NCI-H1092 treated with DMSO at 0.1 percent for 48 hours (cell line): ENCODE measurements at places on chromosomes 1 and 21.
A peak's percentile ranks its signal among the peaks of the same experiment; 100 is the strongest.

DNA sequence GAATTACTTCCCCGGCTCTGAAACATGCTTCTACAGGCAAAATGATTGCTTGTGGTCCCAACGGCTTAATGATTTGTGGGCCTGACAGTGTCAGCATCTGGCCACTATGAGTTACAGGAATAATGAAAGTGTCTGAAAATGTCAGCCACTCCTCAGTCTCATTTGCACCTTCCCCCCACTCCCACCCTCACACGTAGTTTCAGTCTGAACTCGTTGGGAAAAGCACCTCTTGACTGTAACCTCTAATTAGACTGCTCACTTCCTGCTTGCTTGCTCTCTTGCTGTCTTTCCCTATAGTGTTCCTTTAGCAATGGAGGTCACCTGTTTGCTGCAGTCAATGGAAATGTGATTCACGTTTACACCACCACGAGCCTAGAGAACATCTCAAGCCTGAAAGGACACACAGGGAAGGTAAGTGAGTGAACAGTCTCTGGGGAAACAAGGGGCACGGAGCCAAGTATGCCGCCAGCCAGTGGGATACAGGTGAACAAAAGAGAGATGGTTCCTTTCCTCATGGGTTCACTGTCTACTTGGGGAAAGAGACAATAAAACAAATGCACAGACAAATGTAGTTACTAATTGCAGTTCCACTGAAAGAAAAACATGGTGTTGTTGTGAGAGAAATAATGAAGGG lies 27.1 kb downstream of the CFAP57 start:
- DNase-seq = peak; percentile 50

DNA sequence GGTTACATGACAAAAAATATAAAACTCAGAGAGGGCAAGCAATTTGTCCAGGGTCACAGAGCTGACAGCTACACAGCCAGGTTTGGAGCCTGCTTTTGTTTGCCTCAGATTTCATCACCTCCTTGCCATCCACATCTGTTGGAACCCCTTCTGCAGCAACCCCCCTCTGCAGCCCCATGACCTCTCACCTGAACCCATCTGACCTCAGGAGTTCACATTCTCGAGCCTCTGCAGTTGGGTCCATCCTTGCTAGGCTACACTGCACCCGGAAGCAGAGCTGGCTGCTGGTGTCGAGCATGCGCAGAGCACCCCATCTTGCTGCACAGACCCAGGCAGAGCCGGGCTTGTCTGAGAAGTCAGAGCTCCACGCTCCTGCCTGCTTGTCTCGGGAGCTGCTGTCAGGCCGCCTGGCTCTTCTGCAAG lies 10.0 kb downstream of the C1QB start:
- no peak for DNase-seq

GRCh38 chr1:40607921-40608320 lies 57.6 kb downstream of the RIMS3 start:
- no peak for DNase-seq

- DNase-seq = no peak
These were observed 4.1 kb downstream of the DISC1 start for GRCh38 chr1:231630558-231631205.

DNA sequence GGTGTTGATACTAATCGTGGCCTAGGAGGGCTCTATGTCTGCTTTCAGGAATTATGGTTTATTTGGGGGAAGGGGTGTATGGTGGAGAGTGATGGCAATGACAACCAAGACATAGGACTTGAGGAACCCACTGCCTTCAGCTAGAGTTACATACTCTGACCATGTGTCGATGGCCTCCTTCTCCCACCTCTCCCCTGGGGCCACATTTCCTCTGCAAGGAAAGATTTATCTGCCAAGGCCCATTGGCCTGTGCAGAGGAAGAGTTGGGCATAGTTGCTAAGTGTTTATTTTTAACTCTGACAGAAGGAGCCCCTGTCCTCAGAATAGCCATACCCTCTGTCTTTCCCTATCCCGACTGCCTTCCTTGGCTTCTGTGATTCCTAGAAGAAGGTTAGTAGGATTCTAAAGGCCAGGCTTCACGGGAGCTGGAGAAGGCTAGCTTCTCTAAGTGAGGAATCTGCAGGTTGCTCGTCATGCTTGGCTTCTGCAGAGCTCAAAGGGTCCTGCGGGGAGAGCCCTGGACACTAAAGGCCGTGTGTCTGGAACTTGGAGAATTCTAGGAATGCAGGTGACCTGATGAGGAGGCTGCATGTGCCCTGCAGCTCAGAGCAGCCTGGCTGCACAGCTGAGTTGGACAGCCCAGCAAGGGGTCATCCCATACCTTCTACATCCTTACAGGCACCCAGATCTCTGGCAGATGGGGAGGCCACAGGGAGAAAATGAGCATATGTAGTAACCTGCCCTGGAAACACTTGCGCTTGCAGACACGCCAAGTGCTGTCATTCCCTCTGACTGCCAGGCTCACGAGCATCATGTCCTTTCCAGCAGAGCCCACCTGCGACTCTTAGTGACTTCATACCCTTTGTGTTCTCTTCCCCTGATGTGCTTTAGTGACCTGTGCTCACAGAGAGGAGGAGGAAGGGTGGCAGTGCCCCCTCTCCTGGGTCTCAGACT lies 9.7 kb downstream of the MAPKAPK2 start:
- DNase-seq = no peak

DNA sequence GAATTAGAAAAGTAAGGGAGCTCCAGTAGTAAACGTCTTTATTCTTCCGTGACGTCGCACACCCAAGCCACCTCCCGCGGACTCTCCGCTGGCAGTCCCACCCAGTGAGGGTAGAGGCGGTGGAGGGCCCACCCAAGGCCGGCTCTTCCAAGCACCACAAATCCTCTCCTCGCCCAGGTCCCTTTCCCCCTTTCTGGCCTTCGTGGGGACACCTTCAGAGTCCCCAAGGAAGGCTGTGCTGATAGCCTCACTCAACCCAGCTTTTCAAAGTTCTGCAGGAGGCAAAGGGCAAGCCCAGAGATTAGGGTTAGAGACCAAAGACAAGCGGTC lies 349 bp upstream of the GPN2 start:
- no peak for DNase-seq

- no peak for DNase-seq
These were observed 522.9 kb downstream of the KIF26B start for GRCh38 chr1:245677461-245678240.

- DNase-seq = no peak
These were observed 2.3 kb downstream of the GART start for GRCh38 chr21:33539616-33540015.

DNA sequence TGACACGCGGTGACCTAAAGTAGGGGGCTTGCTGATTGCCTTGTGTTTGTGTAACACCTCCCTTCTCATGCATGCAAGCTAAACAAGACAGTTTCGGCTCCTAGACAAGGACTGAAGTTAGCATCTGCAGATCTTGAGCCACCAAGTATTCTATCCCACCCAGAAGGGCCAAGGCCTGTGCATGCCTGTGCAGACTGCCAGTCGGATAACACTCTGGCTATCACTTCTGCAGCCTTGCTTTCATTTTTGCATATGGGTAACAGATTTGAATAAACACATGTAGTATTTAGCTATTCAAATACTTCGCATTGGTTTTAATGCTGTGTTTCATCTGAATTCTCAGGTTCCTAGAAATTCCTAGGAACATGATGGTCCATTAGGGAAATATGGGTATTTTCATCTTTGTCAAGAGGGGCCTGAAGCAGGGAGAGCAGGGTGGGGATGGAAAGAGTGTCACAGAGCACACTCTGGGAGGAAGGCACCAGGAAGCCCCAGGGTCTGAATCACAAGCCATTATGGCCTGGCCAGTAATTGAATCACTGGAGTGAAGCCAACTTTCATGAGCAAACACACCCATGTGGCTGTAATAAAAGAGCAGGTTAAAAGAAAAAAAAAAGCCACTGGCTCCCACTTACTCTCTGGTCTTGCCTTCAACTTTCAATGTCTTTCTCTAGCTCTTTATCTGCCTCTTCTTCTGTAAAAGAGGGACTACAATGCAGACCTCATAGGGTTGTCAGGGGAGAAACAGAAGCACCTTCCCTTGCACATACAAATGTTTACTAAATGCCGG lies 28.3 kb downstream of the GADD45A start:
- DNase-seq = peak; percentile 94

DNA sequence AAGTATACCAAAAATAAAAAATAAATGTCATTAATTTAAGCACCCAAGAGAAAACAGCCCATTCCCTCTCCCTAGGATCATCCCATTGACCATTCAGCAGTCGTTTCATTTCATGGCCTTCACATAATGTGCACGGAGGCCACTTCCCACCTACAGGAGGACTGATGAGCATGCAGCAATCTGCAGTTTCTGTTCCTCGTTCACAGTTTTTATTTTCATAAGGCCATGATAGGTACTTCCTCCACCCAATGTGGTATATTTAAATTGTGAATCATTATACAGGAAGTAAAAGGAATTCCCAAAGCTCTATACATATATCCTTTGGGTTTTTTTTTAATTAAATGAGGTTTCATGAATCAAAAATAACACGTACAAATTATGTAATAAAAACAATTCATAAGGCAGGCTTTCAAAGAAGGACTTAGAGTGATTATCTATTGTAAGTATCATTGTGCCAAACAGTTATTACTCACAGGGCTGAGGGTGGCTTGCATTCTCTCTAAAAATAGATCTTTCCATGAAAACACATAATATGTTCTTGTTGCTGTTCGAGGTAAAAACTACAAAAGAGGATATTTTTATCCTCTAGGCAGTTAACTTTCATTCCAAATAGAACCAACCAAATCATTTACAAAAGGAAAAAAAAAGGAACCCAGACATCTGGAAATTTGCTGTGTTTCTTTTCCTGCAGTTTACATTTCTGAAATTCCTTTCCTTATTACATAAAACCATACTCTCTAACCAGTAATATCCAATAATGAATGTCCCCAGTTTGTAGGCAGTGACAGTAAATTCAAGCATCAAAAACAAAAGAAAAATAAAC lies 27.5 kb upstream of the SLC44A3 start:
- DNase-seq = no peak

- no peak for DNase-seq
These were observed 8.0 kb downstream of the DMBX1 start for GRCh38 chr1:46497665-46498064.

DNA sequence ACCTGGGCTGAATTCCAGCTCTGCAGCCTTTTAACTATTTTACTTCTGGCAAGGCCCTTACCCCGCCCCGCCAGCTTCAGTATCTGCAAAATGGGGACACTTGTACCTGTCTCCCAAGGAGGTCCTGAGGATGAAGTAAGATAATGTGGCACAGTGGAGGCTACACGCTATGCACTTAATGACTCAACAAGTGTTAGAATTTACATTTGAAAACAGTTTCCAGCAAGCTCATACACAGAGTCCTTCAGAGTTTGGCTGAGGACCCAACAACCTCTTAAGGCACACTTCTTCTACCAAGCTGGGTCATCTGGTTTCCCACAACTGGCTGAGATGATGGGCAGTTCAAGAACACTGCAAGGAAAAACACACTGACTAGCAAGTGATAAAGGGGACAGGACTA lies 30.2 kb upstream of the SLC22A15 start:
- no peak for DNase-seq

- DNase-seq = no peak
These were observed 162.4 kb downstream of the ZSCAN20 start for GRCh38 chr1:33634806-33635205.

GRCh38 chr1:166488327-166488726 lies 321.5 kb upstream of the FAM78B start:
- no peak for DNase-seq

GRCh38 chr1:2979191-2980072 lies 41.8 kb upstream of the ACTRT2 start:
- DNase-seq = no peak

- no peak for DNase-seq
These were observed 587 bp upstream of the SLC25A34 start for GRCh38 chr1:15735304-15736037.

DNA sequence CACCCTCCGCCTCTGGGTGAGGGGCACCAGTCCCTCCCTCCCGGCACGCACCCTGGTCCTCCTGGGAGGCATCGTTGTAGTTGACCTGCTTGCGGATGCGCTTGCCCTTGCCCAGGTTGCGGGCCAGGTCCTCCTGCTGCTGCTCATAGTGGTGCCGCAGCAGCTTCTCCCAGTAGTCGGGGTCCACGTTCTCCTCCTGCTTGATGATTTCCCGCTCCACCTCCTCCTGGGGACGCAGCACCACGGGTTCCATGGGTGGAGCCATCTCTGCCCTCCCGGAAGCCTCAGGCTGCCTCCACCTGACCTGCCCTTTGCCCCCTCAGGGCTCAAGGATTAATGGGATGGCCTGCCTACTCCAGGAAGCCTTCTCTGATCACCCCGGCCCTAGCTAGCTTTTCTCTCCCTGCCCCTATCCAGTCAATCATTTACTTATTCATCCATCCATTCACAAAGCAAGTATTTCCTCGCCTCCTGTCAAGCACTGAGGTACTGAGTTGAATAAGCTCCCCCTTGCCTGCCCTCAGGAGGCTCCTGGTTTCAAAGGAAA lies 53.5 kb downstream of the CHD5 start:
- no peak for DNase-seq

DNA sequence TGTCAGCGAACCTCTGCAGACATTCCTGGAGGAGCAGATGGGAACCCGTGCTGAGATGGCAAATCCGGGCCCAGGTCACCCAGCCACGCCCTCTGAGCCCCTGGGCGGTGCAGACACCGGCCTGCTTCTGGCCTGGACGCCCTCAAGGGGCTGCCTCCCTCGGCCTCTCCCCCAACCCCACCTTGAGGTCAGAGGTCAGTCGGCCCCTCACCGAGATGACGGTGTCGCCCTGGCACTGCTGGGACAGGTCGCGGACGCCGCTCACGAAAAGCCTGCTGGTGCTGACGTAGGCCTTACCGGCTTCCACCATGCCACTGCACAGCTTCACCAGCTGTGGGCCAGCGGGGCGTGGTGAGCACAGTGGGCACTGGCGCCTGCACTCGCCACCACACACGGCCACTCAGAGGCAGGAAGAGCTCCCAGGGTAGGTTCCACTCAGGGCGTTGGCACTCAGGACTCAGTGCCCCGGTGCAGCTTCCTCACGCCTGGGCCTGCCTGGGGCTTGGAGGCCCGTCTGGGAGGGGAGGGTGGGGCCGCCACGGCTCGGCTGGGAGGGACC lies 4.7 kb downstream of the ACAP3 start:
- no peak for DNase-seq

DNA sequence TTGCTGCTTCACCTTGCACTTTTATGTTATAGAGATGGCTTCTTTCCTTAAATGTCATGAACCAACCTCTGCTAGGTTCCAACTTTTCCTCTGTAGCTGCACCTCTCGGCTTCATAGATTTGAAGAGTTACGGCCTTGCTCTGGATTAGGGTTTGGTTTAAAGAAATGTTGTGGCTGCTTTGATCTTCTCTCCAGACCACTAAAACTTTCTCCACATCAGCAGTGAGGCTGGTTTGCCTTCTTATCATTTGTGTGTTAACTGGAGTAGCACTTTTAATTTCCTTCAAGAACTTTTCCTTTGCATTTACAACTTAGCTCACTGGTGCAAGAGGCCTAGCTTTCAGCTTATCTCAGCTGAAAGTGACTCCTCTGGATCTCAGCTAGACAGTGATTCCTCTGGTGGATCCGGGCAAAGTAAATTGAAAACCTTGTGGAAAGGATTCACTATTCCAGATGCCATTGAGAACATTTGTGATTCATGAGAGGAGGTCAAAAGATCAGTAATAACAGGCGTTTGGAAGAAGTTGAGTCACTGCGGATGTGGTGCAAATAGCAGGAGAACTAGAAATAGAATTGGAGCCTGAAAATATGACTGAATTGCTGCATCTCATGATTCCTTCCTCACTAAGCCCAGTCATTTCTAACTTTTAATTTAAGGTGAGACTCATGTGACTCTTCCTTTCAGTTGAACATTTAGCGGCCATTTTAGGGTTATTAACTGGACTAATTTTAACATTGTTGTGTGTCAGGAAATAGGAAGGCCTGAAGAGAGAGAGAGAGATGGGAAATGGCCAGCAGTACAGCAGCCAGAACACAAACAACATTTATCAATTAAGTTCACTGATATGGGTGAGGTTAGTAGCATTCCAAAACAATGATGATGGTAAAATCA lies 16.2 kb upstream of the RGS1 start:
- no peak for DNase-seq
